ENCODE measurements at places on chromosomes 7 and 10.
A peak's percentile ranks its signal among the peaks of the same experiment; 100 is the strongest.

DNA sequence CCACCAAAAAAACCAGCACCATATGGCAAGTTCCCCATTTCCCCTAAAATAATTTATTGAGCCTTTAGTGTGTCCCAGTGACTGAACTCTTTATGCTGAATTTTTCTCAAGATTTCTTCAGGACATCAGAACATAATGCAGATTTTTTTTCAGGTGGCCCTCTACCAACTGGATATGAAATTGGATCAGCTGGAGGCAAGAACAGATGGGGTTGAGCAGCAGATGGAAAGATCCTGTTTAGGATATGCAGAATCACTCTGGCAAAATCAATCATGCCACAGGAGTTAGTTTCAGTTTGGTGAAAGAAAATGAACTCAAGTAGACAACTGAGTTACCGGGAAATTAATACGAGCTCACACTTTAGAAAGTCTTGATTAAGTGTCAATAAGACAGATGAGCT is 761.5 kb upstream of the C7orf33 start:
- DNase-seq, result no peak

- no peak for DNase-seq
These were observed 665.9 kb downstream of the KCNMA1 start for GRCh38 chr10:76971547-76972170.

GRCh38 chr10:105010411-105011121 is 369.5 kb downstream of the SORCS3 start:
- DNase-seq, result no peak

DNA sequence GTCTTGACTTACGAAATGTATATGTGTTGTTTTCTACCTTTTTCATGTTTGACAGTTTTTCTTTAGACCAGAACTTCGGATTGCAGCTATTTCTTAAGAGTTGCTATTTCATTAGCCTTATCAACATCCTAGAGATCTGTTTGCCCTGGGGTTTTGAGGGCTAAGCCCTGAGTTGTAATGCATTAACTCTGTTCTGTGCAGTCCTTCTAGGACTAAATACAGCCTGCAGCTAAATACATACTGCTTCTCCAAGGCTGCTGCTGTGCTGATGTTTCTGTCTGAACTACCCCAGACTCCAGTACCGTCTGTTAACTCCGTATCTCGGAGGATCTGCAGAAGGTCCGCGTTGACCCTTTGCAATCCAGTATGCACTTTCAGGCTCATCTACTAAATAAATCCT is 26.5 kb downstream of the KIAA1217 start:
- no peak for DNase-seq

DNA sequence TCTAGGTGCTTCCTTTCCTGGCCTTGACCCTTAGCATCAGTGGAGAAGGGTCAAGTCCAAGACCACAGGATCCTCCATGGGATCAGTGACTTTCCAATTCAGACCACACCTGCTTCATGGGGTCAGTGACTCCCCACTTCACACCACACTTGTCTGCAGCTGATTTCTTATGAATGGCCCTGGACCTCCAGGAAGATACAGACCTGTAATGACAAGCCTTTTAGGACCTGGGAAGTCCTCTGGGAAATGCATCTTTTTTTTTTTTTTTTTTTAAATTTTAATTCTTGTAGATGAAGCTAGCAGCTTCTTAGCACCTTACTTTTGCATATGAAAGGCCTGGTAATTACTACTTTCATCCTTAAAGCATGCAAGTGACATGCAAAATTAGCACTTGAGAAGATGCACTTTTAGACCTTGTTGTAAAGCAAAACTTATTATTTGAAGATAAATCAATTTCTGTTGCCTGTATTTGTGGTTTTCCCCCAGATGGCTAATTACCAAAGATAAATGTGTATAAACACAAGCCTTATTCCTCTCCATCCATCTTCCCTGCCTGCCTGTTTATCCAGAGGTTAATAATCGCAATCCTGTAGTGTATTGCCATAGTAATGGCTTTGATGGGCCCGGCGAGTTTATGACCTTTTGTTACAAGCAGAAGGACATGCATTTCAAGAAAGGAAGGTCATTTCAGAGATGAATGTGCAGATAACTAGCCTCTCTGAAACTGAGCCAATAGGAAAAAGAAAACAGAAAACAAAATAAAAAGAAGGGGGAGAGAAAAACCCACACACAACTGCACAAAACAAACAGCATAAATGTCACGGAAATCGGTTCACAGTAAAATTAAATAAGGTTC is 1018.7 kb downstream of the TYW1 start:
- DNase-seq, result no peak

GRCh38 chr7:781186-781849 is 51.0 kb upstream of the SUN1 start:
- DNase-seq, result no peak

DNA sequence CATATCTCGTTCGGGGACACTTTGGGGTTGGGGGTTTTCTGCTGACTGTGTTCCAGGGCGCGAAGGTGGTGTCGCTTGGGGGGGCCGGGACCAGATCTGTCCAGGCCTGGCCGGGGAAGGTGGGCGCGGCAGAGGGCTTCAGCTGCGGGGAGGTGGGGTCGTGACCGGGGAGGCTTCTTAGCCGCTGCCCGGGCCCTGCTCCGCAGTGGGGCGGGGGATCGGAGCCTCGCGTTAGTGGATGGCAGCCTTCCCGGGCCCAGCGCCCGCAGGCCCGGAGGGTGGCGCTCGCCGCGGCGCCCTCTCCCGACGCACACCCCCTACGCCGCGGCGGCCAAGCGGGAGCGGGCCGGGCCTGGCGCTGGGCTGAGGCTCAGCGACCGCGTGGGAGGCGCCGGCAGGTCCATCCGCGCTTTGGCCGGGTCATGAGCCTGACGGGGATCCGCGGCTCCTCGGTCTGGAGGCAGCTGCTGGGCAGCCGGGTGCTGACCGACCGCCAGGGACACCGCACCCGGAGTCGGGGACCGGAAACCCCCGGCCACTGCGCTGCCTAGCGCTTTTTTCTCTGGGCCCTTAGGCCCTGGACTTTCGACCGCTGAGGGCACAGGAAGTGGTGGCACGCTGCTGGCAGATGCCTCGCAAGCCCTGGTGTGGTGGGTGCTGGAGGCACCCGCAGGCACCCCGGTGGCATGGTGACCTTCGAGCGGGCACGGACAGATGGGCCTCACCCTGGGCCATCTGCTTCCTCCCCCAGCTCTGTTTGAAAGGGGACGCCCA is 1.2 kb downstream of the AGAP3 start:
- no peak for DNase-seq

GRCh38 chr10:90133606-90134005 is 432.2 kb downstream of the KIF20B start:
- no peak for DNase-seq

DNA sequence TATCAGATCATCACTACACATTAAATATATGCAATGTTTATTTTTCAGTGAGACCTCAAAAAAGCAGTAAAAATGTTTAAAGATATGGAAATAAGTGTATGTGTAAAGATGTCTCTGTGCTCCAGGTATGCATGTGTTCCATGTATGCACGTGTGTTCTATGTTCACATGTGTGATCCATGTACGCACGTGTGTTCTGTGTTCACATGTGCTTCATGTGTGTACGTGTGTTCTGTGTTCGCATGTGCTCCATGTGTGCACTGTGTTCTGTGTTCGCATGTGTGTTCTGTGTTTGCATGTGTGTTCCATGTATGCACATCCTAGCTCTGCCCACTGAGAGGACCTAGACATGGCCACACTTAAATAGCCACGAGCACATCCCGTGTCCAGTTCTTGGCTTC is 15.6 kb upstream of the PDIA4 start:
- no peak for DNase-seq

DNA sequence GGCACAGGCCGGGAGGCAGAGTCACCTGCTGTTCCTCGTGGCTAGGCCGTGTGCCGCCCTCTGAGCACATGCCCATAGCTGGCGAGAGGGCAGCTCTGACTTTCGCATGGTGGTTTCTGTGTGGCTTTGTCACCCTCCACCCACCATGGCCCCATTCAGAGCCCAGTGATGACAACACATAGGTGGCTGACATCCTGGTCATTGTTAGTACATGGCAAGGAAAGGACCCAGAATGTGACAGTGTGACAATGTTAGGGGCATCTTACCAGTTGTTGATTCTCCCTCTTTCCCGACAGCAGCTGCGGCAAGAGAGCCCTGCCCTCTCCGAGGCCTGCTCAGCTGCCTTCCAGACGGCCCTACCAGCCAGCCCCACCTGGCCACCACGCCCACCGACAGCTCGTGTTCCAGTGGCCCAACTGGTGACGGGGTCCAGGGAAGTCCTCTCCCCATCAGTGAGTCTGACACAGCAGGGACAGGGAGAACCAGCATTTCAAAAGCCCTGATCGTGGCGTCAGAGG is 52.2 kb downstream of the ZNF467 start:
- no peak for DNase-seq

GRCh38 chr7:81447351-81447952 is 322.4 kb downstream of the HGF start:
- DNase-seq, result peak; percentile 31

- no peak for DNase-seq
These were observed 21.4 kb downstream of the CREB5 start for GRCh38 chr7:28433699-28434219.

DNA sequence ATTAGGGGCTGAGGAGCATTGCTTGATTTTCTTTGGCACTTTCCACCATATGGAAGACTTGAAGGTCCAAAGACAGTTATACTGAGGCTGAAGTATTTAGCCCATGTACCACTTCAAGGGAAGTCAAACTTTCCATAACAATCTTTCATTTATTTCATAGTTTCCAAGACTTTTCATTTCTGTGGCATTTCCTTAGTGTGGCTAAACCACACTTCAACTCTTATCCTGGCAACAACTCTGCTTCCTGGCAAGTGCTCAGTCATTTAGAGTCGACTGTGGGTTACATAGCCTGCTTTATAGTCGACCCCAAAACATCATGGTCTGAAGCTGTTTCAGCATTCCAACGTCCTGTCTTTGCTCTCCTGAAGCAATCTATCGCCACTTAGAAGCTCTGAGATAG is 343.0 kb upstream of the SEMA3D start:
- no peak for DNase-seq

- DNase-seq, result no peak
These were observed 101.1 kb downstream of the ELAPOR2 start for GRCh38 chr7:86958380-86958779.

DNA sequence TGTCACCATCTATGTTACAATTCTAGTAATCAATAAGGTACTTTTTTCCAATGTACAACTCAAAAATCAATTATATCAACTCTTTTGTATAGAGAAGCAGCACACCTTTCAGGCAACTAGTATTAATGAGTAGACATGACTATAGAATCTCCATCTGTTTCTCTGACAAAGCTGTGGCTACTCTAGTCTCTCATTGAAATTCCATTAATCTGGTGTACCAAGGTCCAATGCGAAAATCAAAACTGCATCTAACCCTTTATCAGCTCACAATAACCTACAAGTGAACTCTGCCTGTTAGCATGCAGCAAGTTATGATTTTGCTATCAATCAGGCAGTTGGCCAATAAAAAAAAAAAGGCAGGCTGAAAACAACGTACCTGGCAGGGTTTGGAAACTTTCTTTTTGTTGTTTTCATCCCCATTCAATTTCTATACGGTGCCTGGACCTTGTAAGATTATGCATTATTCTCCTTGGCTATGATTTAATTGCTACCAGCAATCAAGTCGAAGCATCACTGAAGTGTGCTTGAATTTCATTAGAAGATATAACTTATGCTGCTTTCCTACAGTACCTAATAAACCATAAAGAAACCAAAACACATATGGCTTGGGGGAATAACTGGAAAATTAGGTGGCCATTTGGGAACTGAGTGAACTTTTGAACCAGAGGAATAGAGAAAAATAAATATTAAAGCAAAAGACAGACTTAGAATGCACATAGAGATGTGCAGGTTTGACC is 23.2 kb downstream of the SKAP2 start:
- no peak for DNase-seq

DNA sequence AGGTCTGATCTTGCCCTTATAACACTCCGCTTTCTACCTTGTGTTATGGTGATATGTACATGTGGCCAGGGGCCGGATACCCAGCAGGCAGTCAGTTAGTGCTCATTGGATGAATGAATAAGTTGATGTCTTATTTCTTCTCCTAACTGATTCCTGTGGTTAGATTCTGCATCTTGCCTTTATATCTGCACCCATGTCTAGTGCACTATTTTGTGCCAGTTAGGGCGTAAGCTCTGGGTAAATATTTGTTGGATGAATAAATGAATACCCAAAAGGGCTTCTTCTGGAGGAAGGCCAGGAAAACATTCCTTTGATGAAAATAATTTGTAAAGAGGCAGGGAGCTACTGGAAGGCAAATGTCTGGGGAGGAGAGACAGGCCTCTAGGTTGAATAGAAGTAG is 148.2 kb downstream of the CHN2 start:
- DNase-seq, result no peak

- no peak for DNase-seq
These were observed 752 bp upstream of the CAMK2G start for GRCh38 chr10:73875139-73875475.

- no peak for DNase-seq
These were observed 2.1 kb downstream of the MXI1 start for GRCh38 chr10:110209454-110209925.

DNA sequence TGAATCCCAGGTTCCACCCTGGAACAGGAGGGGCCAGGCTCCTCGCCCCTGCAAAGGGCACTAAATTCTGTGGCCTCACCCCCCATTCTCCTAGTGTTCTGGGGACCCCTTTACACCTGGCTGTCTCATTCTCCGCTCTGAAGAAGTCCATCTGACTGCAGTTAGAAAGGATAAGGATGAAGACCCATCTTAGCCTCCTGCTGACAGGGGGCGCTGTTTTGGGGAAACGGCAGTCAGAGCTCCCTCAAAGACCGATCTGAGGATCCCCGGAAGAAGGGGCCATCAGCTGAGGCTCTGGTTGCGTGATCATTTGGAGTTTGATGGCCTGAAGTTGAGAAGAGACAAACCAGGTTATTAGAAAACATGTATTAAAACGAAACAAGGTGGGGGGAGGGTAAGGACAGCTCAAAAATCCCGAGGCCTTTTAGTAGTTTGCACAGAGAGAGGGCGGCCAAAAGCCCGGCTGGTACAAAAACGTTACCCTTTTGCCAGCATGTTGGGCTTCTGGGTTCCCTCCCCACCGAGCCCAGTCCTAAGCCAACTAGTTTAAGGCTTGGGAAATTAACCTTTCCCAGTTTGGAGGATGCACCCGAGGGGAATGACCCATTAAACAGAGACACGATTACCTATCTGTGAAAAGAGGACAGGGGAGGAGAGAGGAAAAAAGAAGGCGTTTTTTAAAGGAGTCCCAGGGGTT is 102.8 kb downstream of the CHN2 start:
- no peak for DNase-seq

DNA sequence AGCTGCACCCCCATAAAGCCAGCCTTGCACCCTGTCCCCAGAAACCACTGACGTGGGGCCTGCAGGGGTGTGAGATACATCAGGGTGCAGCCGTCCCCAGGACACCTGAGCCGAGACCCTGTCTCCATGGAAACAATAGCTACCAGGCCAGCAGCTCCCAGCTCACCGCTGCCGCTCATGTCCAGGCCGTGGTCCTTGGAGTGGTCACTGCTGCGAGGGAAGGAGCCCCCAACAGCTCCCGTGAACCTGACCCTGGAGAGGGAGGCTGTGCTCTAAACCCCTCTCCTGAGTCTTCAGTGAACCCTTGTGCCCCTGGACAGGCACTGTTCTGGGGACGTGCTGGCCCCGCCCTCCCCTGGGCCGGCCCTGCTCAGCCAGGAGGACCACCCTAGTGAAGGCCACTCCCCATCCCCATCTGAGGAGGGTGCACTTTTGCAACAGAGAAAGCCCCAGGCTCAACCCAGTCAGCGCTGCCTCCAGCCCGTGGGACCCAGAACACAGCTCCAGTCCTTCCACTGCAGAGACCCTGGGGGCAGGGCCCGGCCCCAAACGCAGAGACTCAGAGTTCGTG is 19.6 kb upstream of the INPP5A start:
- no peak for DNase-seq
